Activated CD8-positive, alpha-beta memory T cell treated with anti-CD3 and anti-CD28 coated beads for 1 hour (primary cell): ENCODE measurements at places on chromosomes 5 and 9.

- DNase-seq = no peak
Observed at GRCh38 chr5:109953761-109954160, 264.0 kb downstream of the MAN2A1 start.

DNA sequence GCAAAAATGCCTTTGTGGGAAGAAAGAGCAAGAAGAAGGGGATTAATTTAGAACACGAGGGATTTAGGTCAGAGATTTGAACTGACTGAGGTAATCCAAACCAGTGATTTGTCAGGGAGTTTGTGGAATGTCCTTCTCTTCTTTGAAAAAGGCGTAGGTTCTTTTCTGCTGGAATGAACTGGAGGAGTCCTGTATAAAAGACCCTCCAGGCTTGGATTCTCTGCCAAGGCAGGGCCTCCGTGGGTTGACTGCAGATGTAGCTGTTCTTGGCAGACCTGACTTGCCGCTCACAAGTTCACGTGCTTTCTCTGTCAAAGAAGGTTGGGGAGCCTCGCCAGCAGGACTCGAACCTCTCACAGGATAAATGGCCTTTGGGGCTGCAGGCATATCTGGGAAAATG, 62.8 kb upstream of the STC2 start:
- DNase-seq = no peak

DNA sequence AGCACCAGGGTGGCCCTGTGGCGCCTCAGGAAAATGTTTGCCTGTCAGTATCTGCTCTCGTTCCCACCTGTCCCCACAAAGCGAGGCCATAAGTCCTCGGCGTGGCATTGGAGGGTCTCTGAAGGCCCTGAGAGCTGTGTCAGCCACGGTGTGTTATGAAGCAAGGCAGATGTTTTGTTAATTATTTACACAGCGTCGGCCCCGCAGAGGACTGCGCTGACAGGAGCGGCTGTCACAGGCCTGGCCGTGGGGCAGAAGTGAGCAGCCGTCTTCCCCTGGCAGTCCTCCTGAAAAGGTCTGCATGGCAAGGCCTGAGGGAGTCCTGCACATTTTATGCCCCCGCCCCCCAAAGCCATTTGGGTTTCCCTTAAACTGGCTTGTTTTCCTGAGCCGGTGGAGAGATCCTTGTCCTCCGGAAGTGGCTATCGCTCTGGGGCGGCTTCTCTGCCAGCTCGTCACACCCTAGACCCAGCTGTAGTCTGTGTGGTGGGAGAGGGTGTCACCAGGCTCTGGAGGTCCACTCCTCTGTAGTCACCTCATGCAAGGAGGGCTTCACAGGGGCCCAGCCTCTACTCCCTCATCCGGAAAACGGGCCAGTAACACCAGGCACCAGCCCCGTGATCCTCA, 6.2 kb downstream of the NEK6 start:
- no peak for DNase-seq

- DNase-seq = no peak
Observed at GRCh38 chr9:132404228-132404881, 2.3 kb downstream of the TTF1 start.

DNA sequence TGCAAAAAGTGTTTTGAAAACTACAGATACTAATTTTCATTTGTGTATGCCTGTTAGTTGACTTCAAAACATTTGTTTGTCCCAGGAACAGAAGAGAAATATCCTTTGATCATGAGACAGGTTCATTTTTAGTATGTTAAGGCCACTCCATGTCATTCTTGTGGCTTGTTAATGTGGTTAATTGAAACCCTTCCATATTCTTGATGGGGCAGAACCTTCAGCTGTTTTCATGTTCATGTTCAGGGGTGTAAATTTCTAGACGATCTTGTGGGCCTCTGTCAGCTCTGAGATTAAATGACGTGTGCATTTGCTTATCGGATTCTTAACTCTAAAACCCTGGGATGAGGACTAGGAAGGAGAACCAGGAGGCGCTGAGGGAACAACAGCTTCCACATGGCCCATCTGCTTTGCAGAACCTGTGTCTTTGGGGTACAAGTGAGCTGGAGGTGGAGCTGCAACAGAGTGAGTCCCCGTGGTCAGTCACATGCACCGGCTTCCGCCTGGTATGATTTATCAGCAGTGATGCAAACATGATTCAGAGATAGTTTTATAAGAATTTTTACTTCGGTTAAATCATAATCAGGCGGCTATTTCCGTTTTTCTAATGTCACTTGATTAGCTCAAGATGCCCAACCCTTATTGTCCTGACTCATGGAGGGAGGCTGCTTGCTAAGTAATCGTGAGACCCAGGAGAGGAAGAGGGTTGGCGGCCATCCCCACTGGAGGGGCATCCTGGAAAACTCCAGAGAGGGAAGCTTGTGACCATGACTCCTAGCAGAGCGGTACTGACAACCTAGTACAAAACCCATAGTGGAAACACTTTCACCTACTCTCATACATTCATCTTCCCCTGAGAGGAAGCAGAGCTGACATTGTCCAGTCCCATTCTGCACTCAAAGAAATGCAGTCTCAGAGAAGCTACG, 138.4 kb downstream of the C9orf152 start:
- DNase-seq = no peak

GRCh38 chr9:129803676-129804060, 684 bp downstream of the TOR1B start:
- no peak for DNase-seq

DNA sequence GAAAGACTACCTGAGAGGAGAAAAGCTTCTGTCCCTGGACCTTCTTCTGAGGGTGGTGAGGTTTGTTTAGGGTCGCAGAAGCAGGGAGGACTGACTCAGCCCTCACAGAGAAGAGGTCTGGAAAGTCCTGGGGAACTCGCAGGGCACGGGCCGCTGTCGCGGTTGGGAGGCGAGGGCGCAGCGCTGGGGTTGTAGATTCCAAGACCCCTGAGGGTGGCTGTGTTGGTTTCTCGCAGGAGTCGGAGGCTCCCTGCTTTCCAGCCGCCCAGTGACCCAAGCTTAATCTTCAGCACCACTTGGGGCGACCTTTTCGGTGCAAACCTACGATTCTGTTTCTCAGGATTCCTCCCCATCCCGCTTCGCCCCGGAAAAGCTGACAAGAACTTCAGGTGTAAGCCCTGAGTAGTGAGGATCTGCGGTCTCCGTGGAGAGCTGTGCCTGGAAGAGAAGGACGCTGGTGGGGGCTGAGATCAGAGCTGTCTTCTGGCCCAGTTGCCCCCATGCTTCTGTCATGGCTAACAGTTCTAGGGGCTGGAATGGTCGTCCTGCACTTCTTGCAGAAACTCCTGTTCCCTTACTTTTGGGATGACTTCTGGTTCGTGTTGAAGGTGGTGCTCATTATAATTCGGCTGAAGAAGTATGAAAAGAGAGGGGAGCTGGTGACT, 482 bp downstream of the SLC27A6 start:
- no peak for DNase-seq

DNA sequence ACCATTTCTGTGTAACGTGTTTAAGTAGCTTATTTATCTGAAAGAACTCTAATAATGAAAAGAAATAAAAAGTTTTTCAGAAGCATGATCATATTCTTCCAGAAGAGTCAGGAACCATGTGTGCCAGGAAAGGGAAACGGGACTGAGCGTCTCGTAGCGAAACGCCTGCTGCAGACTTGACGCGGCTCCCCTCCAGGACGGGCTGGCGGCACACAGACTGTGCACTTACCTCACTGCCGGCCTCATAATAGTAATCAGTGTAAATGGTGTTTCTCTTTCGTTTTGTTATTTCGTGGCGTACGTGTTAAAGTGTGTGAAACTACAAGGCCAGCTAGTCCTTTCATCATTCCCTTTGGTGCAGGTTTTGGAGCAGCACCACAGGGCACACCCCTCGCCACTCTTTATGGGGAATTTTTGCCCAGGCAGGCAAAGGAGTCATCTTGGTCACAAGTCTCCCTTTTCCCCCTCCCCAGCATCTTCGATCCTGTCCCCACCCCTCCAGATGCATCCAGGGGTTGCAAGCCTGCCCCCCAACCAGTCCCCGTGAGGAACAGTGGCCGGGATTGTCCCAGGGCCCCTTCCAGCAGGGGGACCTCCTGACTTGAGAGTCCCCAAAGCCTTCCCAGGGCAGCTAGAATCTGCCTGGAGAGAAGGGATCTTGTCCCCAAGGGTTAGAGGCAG, 233.1 kb downstream of the FANCC start:
- no peak for DNase-seq

- DNase-seq = no peak
Observed at GRCh38 chr5:13250464-13251291, 693.8 kb downstream of the DNAH5 start.

DNA sequence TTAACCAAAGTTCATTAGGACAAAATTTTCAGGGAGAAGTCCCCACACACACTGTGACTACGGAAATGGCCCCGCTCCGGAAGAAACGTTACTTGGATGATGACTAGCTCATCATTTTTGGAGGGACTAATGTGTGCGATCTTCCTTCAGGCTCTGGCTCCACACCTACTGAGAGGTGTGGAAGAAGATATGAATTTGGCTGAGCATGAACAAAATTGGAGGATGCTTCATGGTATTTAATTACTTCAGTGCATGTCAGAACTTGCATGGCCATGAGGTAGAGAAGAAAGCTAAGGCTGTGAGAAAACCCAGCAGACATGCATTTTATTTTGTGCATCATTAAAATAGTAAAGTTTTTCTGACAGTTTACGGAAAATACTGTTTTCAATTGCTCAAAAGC, 202.1 kb upstream of the TLE4 start:
- no peak for DNase-seq

DNA sequence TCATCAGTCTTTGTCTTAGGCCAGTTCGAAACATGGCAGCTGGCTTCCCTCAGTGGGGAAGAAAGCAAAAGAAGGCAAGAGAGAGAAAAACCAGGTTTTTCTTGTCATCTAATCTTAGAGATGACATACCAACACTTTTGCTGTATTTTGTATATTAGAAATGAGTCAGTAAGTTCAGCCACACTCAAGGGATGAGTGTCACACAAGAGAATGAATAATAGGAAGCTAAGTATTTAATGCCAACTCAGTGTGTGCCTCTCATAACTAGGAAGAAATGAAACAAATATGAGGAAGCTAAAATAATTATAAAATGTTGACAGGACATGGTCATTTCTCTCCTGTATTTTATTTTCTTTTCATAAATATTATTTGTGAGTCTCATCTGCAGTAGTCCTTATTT, 65.3 kb downstream of the CDH12 start:
- no peak for DNase-seq

DNA sequence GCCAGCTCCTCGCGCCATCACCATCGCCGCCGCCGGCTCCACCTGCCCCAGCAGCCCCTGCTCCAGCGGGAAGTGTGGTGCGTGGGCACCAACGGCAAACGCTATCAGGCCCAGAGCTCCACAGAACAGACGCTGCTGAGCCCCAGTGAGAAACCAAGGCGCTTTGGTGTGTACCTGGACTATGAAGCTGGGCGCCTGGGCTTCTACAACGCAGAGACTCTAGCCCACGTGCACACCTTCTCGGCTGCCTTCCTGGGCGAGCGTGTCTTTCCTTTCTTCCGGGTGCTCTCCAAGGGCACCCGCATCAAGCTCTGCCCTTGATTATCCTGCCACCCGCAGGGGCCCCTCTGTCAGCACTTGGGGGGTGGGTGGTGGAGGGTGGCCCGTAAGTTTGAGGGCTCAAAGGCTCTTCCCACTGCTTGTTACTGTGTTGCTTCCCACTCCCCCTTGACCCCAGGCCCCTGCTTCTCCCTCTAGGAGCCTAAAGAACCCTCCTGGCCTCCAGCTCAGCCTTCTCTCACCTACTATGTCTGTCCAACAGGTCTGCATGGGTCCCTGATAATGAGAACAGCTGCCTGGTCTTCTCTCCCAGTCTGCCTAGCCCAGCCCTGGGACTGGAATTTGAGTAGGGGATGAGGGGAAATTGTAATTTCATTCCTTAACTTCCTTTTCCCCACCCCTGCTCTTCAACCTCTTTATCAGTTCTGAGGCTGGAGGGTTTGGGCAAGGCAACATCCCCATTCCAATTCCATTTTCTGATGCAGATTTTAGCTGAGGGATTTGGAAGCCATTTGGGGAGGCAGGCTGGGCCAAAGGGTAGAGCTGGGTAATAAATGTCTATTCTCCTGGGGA, 9.0 kb downstream of the RACK1 start:
- no peak for DNase-seq

DNA sequence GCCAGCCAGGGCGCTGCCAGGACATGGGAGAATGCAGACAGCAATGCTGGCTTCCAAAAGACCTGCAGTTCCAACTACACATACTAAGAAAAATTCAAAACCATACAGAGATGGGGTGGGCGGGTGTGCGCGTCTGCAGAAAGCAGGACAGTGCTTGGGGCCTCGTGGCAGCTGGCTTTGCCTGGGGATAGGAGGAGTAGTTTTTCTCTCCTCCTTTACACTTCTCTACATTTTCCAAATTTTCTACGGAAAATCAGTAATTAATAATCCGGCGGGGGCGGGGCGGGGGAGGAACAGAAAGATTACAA, 43.6 kb upstream of the SARDH start:
- no peak for DNase-seq

- no peak for DNase-seq
Observed at GRCh38 chr5:104778-105296, 12.9 kb downstream of the PLEKHG4B start.

DNA sequence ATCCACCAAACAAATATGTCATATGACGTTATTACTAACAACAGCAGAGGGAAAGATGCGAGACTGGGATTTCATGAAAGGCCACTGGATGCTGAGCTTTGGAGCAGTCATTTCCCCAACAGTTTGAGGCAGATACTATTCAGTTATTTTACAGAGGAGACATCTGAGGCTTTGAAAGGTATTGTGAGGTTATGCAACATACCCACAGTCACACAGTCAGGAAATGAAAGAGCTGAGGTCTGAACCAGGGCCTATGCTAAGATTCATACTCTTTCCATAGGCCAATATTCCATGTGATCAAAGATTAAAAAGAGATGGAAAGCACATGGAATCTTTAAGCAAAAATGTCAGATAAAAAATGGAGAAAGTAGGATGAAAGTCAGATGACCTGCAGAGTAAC, 63.0 kb downstream of the LPAR1 start:
- no peak for DNase-seq

DNA sequence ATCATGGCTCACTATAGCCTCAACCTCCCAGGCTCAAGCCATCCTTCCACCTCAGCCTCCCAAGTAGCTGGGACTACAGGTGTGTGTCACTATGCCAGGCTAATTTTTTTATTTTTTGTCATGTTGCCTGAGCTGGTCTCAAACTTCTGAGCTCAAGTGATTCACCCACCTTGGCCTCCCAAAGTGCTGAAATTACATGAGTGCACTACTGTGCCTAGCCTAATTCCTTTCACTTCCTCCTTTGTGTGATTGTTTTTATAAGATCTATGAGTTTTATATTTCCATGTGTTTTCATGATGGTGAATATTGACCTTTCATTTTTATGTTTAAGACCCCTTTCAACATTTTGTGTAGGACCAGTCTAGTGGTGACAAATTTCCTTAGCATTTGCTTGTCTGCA, 55.2 kb upstream of the IL12B start:
- no peak for DNase-seq

DNA sequence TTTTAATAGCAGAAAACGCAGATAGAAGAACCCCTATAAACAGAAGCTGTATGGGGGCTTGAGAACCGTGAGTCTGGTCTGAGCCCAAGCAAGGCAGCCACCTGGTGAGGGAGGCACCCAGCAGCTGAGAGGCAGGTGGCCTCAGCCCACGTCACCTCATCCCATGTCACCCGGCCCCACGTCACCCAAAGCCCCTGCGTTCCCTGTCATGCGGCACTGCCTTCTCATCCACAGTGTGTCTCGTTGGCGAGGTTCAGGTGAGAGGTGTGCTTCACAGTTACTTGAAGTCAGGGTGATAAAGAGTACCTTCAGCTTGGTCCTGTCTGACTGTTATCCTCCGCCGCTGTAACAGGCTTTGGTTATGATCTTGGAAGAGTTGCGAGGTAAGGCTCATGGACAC, 80.6 kb upstream of the IRX4 start:
- no peak for DNase-seq

GRCh38 chr9:86219606-86220005, 39.9 kb downstream of the C9orf153 start:
- no peak for DNase-seq
